ENCODE measurements at places on chromosomes 13 and 19.

DNA sequence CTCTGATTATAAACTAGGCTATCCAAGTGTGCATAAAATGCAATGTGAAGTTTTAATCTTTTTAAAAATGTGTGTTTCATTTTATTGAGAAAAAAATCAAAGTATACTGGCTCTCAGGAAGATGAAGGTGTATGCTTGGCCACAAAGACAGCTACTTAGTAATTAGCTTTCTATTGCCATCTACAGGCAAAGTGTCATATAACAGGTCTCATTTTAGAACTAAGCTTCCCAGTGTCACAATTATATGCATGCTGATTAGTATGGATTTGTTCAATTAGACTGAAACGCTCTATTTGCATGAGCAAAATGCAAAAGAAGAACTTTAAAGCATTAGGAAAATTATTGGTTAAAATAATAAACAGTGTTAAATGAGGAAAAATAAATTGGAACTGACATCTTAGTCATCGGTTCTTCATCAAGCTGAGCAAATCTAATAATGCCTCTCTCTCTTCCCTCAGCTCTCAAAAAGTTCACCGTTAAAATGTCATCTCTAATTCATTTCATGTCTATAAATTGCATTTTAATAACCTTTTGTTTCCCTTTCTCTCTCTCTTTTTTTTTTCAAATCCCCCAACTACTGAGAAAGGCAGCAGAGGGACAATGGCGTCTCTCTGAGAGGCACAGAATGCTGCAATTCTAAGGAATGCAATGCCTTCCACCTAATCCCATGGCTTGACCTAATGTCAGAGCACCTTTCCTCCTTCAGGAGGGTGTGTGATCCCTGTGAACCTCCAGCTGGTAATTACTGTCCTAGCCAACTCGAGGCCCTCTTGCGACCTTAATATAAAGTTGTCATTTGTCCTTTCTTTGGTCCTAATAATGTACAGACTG is 313.1 kb upstream of the MAB21L1 start:
- DNase-seq, result no peak

GRCh38 chr13:46675016-46675415 is 121.9 kb downstream of the ESD start:
- no peak for DNase-seq

DNA sequence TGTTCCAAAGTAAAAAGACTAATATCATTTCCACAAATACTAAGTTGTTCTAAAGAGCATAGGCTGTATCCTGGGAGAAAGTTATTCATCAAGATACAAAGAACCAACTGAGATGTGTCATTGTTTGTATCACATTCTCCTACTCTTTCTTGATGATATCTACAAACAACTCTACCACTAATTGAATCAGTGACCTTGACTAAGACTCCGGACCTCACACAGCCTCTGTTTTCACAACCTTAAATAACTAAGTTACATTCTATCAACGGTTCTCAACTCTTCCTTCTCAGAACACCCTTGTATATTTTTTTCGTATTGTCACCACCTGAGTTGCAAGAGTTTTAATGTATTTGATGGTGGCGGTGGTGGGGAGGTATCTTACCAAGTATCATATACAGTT is 12.6 kb downstream of the IRS2 start:
- no peak for DNase-seq

DNA sequence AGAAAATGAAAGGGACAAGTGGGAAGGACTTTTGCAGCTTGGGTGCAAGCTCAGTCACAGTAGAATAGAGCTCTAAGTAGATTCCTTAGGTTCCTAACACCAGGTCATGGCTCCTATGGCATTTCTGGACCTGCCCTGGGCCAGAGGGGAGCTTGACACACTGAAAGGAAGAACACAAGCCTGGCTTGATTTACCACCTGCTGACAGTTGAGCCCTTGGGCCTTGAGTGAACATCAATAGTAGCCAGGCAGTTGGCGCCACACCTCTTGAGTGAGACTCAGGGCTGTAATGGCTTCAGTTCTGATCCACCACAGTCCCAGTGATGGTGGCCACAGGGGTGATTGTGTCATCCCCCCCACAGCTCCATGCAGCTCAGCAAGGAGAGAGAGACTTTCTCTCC is 221.9 kb upstream of the PCDH17 start:
- no peak for DNase-seq

- no peak for DNase-seq
Measured at GRCh38 chr19:17027535-17027975, 945 bp upstream of the CPAMD8 start.

GRCh38 chr19:42134535-42135070 is 2.4 kb upstream of the POU2F2 start:
- DNase-seq, result no peak

- no peak for DNase-seq
Measured at GRCh38 chr13:100546713-100547405, 41.7 kb downstream of the GGACT start.

DNA sequence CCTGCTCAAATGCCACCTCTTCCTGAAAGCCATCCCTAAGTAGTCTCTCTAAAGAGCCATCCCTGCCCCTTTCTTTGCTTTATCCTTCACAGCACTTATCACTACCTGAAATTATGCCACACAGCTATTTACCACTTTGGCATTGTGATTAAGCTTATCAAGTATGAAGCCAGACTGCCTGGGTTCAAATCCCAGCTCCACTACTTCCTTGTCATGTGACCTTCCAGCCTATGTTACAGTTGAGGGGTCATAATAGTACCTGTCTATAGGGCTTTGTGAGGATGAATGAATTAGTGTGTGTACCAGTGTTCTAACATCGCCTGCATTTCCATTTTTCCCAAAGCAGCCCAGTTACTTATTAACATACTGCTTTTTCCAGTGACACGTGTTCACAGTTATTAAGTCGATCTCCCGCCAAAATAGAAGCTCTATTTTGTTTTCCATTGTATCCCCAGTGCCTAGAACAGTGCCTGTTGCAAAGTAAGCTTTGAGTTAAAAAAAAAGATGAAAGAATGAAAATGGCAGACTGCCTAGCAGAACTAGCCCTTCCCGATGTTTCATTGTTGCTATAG is 32.8 kb downstream of the ZSWIM9 start:
- no peak for DNase-seq

- peak; percentile 77 for DNase-seq
Measured at GRCh38 chr19:9934132-9934950, 2.0 kb downstream of the OLFM2 start.

- no peak for DNase-seq
Measured at GRCh38 chr19:39928357-39928725, 6.1 kb downstream of the FCGBP start.

DNA sequence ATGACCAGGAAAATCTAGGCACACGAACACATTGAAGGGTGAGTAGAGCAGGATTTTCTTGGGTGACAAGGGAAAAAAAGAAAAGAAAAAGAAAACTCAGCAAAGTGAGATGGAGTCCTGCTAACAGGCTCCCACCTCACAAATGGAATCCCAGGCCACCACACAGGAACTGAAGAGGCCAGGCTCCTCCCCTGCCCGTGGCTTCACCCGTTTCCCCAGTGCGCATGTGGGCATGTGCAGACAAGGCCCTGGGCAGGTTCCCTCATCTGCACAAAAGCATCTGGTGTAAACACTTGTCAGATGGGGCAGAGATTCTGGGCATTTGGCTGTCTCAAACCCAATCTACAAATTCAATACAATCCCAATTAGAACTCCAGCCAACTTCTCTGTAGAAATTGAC is 24.5 kb downstream of the CFAP97D2 start:
- DNase-seq, result no peak

DNA sequence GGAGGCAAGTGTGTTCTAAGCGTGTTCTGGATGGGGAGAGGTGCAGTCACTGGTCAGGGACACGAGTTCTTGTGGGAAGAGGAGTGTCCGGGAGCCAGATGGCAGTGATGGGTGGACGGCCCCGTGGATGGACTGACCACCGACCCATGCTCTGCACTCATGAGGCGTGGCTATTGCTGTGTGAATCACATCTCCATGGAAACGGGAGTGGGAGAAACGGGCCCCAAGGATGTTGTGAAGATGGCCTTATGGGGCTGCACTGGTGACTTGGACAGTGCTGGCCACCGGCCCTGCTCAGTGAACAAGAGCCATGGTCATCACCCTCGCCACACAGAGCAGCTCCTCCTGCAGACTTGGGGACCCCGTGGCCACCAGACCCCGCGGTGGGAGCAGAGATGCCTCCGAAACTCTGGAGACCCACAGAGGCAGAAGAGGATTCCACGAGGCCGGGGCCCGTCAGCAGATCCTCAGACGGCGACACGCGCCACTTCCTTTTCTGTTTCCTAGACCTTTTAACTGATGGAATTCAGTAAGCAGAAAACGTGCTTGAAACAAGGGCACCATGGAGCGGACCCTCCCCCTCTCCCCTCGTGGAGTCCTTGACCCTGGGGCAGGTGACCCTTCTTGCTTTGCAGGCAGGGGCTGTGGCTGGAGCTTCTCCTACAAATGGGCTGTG is 47.5 kb downstream of the GAS6 start:
- no peak for DNase-seq

GRCh38 chr19:16598848-16599247 is 26.6 kb upstream of the SLC35E1 start:
- no peak for DNase-seq

DNA sequence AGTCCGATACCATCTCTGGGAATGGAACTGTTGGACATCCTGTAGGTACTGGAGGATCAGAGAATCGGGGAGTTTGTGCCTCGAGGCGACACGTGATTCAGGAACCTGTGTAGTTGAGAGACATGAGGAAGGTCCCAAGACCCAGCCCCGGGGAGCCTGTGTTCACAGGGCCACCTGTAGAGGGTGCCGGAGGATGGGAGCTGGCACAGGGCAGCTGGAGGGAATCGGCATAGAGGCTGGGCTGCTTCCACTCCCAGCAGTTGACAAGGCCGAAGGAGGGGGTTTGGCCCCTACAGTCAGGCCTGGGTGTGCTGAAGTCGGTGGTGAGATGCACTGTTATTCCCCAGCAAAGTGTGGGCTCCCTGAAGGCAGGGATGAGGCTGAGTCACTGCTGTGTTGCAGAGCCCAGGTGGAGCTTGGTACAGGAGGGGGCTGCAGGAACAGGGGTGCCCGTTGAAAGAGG is 2.5 kb upstream of the ISYNA1 start:
- DNase-seq, result no peak

- DNase-seq, result no peak
Measured at GRCh38 chr13:33606692-33607091, 211.3 kb upstream of the RFC3 start.

DNA sequence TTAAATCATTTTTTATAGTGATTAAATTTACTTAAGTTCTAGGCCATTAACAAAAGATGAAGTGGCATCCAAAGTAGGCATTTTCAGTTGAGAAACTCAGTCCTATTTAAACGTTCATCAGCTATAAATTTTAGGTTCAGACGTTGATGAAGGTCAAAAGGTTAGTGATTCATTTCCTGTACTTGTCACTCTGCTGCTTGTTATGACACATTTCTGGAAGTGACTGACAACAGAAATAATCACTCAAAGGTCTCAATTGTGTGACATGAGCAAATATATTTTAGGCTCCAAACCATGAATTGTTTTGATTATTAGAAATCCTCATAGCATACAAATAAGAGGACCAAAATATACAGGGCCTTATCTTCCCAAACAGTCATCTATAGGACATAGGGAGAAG is 10.3 kb upstream of the EDNRB start:
- no peak for DNase-seq

GRCh38 chr13:73851104-73851503 is 283.1 kb downstream of the KLF12 start:
- no peak for DNase-seq

DNA sequence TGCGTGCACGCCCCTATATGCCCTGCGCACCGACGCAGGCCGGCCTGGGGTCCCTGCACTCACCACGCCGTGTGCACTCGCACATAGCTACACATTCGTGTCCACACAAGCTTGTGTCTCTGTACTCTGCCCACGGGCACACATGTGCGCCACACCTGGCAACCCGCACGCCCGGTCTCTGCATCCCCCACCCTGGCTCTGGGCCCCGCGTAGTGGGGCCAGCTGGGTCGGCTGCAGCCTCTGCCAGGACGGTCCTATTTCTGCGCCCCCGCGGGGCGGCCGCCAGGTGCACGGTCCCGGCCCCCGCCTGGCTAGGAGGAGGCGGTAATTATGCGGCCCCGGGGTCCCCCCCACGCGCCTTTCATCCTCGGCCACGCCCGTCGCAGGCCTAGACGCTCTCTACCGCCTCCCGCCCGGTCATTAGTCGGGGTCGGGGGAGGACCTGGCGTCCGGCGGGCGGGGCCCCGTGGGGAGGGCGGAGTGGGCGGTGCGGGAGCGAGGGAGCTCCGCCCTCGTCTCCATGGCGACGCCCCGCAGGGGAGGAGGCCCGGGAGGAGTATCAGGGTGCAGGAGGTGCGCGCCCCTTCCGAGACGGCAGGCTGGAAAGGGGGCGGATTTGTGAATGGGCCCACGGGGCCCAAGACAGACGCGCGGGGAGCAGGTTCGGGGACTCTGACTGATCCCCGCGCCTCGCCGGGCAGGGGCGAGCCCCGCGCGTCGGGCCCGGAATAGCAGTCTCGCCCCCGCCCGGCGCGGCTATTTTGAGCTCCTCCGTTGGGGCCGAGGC is 2.8 kb upstream of the CIRBP start:
- DNase-seq, result peak; percentile 80

GRCh38 chr19:8423817-8424223 is 10.7 kb downstream of the MARCHF2 start:
- no peak for DNase-seq

DNA sequence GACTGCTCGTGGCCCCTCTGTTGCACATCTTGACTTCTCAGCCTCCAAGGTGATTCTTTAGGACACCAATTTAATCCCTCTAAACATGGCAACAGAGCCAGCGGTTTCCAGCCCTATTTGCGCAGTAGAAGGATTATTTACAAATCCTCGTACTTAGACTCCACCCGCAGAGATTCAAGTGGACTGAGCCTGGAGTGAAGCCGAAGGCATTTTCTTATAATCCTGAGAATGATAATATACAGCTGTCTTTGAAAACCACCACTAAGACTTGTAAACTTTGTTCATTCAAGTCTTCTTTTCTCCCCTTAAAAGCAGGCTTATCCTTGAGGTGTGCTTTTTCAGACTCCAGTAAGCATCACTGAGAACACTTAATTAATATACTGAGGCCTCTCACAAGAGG is 4.8 kb upstream of the DPRX start:
- DNase-seq, result no peak

DNA sequence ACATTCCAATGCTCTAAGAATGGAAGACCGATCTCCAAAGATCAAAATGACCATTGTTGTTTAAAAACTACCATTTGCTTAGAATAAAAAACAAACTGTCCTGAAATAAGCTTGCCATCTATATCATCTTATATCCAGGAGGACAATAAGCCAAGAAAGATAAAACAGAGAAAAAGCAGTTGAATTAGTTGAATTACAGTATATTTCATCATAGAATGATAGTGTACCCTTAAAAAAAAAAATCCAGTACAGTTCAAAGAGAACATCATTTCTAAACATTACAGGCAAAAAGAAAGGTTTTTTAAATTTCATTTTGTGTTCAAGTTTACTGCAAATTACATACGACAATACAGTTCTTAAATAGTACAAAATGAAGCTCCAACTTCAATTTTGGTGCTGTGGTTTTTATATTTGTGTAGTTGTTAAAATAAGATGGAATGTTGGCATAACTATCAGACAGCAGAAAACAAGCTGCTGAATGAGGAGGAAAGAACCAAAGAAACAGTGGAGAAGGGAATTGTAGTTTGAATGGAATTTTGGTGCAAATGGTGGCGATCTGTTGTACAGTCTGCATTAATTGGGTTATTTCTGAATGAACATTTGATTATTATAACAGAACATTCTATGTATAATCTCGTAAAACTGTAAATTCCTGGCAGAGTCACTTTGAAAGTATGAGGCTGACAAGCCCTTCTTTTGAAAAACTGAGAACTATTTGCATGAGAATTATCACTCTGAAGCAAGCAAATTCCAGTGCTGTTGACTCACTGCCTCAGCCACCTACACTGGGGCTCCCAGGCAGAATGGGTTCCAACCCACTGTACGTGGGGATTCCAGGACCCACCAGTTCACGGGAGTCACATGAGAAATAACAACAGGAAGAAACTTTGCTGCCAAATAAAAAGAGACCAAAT is 37.7 kb downstream of the LHFPL6 start:
- no peak for DNase-seq

Measured in stimulated activated CD4-positive, alpha-beta T cell treated with anti-CD3 and anti-CD28 coated beads, Interleukin-4, amount 100 ng/mL, for 48 hours (primary cell).